Thyroid gland (tissue), 4 donors: ENCODE measurements at places on chromosomes 6 and 20. TPM values are rescaled to one million over a fixed set of nuclear protein-coding genes. Genes with fewer than 3 reads are reported as not detected.
A peak's percentile ranks its signal among the peaks of the same experiment; 100 is the strongest.

- no peaks in the 10 kb centered on the region for H3K36me3 ChIP-seq
- no peak overlapping the region for H3K4me3 ChIP-seq
- no peak overlapping the region for H3K27ac ChIP-seq
Measured at GRCh38 chr6:124520514-124520913, 441.7 kb upstream of the RNF217 start.

TRIM15 gene
- not detected for total RNA-seq

DNA sequence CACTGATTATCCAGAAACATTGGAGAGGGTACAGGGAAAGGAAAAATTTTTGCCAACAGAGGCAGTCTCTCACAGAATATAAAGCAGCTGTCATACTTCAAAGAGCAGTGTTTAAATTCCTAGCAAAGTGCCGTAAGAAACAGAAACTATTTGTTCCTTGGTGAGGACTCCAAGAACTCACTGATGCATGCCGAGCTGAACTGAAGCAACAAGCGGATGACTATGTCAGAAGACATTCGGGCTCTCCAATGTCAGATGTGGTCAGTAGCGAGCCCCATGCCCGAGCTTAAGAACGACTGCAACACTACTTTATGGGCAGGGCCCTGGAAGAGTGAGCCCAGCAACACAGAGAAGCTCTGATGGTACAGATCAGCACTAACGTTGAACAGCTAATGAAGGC is 54.7 kb downstream of the OR2B6 start:
- H3K27me3 ChIP-seq, result no peaks in the 10 kb centered on the region
- H3K36me3 ChIP-seq, result no peaks in the 10 kb centered on the region
- no peak overlapping the region for H3K4me3 ChIP-seq
- H3K4me1 ChIP-seq, result peaks cover 3% of the 10 kb centered on the region

SPTLC3 gene
- total RNA-seq, result 36.5 TPM

GRCh38 chr6:156864557-156864956 is 87.4 kb downstream of the ARID1B start:
- H3K27me3 ChIP-seq, result no peaks in the 10 kb centered on the region
- H3K27ac ChIP-seq, result no peak overlapping the region
- H3K4me3 ChIP-seq, result no peak overlapping the region
- peaks cover 16% of the 10 kb centered on the region for H3K4me1 ChIP-seq
- H3K36me3 ChIP-seq, result no peaks in the 10 kb centered on the region
- no peak for DNase-seq

GRCh38 chr6:48916607-48917006 is 546.4 kb downstream of the MMUT start:
- no peaks in the 10 kb centered on the region for H3K4me1 ChIP-seq
- no peak overlapping the region for H3K27ac ChIP-seq
- no peak overlapping the region for H3K4me3 ChIP-seq
- H3K27me3 ChIP-seq, result no peaks in the 10 kb centered on the region
- DNase-seq, result no peak

ZSCAN31 gene
- total RNA-seq, result 61.4 TPM

DNA sequence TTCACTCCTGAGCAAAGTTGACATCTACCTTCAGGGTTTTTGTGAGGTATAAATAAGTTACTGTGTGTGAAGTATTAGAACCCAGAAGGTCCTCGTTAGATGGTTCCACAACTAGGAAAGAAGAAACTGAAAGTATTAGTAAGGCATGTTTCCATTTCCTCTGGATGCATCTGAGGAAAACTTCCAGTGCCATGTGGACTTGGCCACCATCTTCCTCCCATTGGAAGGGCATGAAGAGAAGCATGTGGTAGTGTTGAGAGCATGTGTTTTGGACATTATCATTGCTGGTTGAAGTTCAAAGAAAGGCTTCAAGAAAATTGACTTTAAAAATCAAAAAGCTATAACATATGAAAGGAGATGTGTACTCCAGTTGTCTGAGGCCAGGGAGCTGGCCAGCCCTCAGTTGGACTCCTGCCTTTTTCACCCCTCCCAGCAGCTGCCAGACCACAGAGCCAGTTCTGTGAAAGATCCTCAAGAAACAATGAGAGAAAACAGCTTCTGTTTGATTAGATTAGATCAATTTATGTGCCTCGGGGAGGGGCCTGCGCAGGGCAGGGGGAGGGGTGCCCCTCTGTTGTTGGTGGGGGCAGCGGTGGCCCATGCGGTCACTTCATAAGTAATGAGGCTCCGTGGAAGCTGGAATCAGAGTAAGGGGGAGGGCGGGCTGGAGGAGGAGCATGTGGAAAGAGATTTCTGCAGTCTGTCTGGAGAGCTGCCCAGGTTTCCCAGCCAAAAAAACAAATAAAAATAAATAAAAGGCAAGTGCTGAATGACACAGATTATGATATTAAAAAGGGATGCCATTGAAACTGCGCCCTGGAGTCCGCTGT is 154.0 kb downstream of the JARID2 start:
- H3K27me3 ChIP-seq, result no peaks in the 10 kb centered on the region
- no peak overlapping the region for H3K4me3 ChIP-seq
- peaks cover 20% of the 10 kb centered on the region for H3K4me1 ChIP-seq
- peak; percentile 82 for DNase-seq
- H3K36me3 ChIP-seq, result no peaks in the 10 kb centered on the region

- H3K36me3 ChIP-seq, result no peaks in the 10 kb centered on the region
- DNase-seq, result no peak
- no peaks in the 10 kb centered on the region for H3K27me3 ChIP-seq
- no peaks in the 10 kb centered on the region for H3K4me1 ChIP-seq
- H3K27ac ChIP-seq, result no peak overlapping the region
Measured at GRCh38 chr6:11989386-11989785, 22.7 kb upstream of the HIVEP1 start.

GPX5 gene
- total RNA-seq, result not detected

SMPDL3A gene
- 13.3 TPM for total RNA-seq

HUS1B gene
- total RNA-seq, result 2.3 TPM

DNA sequence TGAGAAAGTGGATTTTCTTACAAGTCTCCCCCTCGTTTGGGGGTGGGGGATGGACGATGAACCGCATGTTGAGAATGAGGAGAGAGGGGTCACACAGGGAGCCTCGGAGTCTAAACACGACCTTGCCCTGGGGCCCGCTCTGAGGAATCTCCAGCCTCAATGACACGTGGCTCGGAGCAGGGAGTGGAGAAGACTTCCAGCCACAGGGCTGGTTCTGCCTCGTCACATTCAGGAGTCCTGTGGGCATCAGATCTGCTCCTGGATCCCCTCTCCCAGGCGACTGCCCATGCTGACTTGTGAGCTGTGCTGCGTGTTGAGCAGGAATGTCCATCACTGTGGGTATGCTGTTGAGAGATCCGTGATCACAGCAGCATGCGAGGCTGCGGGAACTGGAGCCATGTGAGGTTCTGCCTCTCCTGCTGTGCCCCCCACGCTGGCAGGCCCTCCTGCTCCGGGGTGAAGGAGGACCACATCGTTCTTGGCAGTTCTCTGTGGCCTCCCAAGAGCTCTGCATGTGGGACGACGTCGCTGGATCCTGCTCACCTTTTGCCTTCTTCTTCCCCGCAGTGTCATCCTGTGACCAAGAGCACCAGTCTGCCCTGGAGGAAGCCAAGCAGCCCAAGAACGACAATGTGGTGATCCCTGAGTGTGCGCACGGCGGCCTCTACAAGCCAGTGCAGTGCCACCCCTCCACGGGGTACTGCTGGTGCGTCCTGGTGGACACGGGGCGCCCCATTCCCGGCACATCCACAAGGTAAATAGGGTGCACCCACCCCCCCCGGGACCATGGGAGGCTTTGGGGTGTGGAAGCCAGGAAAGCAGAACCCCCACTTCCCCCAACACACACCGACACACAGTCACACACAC is 157.5 kb downstream of the SMOC2 start:
- no peak overlapping the region for H3K27ac ChIP-seq
- no peaks in the 10 kb centered on the region for H3K36me3 ChIP-seq
- no peaks in the 10 kb centered on the region for H3K4me1 ChIP-seq
- H3K4me3 ChIP-seq, result no peak overlapping the region
- no peaks in the 10 kb centered on the region for H3K27me3 ChIP-seq
- DNase-seq, result no peak

GRCh38 chr6:68724060-68724459 is 89.0 kb downstream of the ADGRB3 start:
- no peaks in the 10 kb centered on the region for H3K36me3 ChIP-seq
- no peaks in the 10 kb centered on the region for H3K27me3 ChIP-seq
- no peaks in the 10 kb centered on the region for H3K4me1 ChIP-seq
- H3K27ac ChIP-seq, result no peak overlapping the region

DNA sequence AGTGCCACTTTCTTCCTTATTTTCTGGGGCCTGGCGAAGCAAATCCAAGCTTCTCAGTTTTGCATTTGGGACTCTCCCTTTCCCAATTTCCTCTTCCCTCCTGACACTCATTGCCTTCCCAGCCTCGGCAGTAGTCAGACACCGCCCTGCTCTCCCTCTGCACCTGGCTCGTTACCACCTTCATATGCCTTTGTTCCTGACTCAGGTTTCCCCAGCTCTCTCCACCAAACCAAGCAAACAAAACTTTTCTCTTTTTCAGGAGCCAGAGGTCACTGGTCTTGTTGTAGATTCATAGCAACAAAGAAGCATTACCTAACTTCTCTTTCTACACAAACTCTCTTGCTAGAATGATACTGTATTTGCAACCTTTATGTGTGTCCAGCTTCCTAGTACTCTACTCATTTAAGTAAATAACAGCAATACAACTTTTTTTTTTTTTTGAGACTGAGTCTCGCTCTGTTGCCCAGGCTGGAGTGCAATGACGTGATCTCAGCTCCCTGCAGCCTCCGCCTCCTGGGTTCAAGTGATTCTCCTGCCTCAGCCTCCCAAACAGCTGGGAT is 9.0 kb upstream of the ZC3H12D start:
- no peaks in the 10 kb centered on the region for H3K36me3 ChIP-seq
- no peak for DNase-seq
- H3K4me1 ChIP-seq, result no peaks in the 10 kb centered on the region

- H3K36me3 ChIP-seq, result peaks cover 72% of the 10 kb centered on the region
- H3K4me3 ChIP-seq, result no peak overlapping the region
- no peaks in the 10 kb centered on the region for H3K27me3 ChIP-seq
Measured at GRCh38 chr6:152146385-152146784, 338.9 kb downstream of the ESR1 start.

SRSF12 gene
- total RNA-seq, result 3.0 TPM

TCFL5 gene
- total RNA-seq, result 19.1 TPM

- H3K27me3 ChIP-seq, result no peaks in the 10 kb centered on the region
- no peak overlapping the region for H3K27ac ChIP-seq
- no peak for DNase-seq
- H3K4me3 ChIP-seq, result no peak overlapping the region
Measured at GRCh38 chr6:142642651-142643050, 302.3 kb downstream of the HIVEP2 start.

MYMX gene
- total RNA-seq, result not detected

TRIM38 gene
- 13.3 TPM for total RNA-seq

- no peaks in the 10 kb centered on the region for H3K4me1 ChIP-seq
- H3K27me3 ChIP-seq, result no peaks in the 10 kb centered on the region
- H3K36me3 ChIP-seq, result no peaks in the 10 kb centered on the region
- no peak for DNase-seq
Measured at GRCh38 chr6:21918666-21919065, 325.1 kb downstream of the SOX4 start.
